Cardiac muscle cell (in vitro differentiated cells and primary cell): ENCODE measurements at places on chromosomes 6 and 20. TPM values are rescaled to one million over a fixed set of nuclear protein-coding genes. Genes with fewer than 3 reads are reported as not detected.

The CRISP2 gene
- polyA plus RNA-seq: not detected in 2 replicates

The MMP24 gene
- polyA plus RNA-seq: 3.4 and 5.9 TPM in 2 replicates

The FOXS1 gene
- 0.23 TPM in 1 of 2 replicates, not detected in the other for polyA plus RNA-seq

The VGLL2 gene
- polyA plus RNA-seq: not detected in 2 replicates

The PRR18 gene
- polyA plus RNA-seq: 0.33 TPM in 1 of 2 replicates, not detected in the other

The CAGE1 gene
- polyA plus RNA-seq: 0.26 and 0.66 TPM in 2 replicates

The AGER gene
- polyA plus RNA-seq: 4.8 and 9.8 TPM in 2 replicates
